ENCODE measurements at places on chromosomes 1 and 21.

GRCh38 chr1:116087628-116088027, 23.6 kb upstream of the MAB21L3 start:
- DNase-seq: no peak

DNA sequence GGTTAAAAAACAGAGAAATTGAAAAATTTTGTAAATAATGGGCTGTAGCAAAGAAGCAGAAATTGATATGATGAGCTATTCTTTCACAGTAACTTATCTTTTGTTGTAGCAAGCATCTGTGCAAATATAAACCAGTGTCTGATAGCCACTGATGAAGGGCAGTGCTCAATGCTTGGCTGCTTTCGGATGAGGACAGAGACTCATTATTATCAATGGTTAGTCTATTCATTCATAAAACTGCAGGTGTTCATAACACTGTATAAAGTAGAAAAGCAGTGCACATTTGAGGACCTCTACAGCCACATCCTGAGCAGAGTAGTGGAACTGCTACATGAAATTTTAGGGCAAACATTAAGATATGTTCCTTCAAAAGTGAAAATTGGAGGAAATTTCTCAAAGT, 107.2 kb downstream of the FAF1 start:
- DNase-seq: no peak

DNA sequence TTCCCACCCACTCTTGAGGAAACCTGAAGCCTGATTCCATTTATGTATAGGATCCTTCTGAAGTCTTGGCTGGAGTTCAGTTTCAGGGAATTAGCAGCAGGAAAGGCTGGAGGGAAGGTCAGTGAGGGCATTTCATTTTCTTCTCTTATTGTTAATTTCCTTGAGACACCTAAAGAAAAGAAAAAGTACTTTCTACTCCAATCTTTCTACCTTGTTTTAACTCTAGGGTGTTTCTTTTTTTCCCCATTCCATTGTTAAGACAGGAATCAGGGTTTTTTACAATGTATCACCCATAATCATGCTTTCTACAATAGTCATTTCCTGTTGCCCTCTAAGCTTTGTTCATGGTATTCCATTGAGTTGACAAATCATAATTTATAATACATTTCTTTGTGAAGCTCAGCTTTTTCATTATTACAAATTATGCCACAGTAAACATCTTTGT, 27.4 kb downstream of the SNRPE start:
- no peak for DNase-seq

- no peak for DNase-seq
Observed at GRCh38 chr1:233010146-233010545, 59.7 kb downstream of the NTPCR start.

DNA sequence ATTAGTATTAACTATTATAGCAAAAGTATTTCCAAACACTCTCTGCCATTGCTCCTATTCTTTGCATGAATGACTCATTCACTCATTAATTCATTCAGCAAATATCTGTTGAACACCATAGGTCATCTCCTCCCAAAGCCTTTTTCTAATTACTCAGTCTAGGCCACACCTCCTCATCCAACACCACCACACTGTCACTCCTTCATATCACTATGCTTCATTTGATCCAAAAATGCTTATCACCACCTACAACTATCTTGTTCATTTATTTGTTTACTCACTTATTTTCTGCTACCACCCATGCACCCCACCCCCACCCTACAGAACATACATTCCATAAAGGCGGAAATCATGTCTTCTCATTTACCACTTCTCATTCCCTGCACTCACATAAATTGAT, 94.4 kb upstream of the TNFSF4 start:
- DNase-seq: no peak

DNA sequence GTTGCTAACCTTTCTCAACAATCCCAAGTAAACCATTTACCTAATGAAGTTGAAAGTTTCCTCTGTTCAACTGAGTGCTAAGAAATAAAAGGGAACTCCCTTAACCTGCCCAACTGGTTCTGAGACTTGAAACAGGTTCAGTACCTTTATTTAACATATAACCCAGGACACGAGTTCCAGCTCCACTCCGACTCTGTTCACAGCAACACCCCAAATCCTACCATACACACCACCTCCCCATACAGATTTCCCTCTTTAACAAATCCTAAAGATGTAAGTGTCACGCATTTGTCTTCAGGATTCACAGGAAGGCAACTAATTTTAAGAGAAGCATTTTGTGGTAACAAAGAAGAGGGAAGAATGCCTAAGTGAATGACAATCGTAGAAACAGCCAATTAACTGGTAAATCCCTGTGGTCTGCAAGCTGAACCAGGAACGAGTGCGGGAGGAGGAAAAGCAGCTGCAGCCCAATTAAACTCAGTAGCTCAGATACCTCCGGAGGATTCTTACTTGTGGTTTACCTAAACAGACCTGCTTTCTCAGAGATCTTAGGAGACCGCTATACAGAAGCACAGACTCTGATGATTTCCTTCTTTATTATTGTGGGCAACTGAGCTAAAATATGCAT, 134.5 kb upstream of the MAGI3 start:
- DNase-seq: no peak

DNA sequence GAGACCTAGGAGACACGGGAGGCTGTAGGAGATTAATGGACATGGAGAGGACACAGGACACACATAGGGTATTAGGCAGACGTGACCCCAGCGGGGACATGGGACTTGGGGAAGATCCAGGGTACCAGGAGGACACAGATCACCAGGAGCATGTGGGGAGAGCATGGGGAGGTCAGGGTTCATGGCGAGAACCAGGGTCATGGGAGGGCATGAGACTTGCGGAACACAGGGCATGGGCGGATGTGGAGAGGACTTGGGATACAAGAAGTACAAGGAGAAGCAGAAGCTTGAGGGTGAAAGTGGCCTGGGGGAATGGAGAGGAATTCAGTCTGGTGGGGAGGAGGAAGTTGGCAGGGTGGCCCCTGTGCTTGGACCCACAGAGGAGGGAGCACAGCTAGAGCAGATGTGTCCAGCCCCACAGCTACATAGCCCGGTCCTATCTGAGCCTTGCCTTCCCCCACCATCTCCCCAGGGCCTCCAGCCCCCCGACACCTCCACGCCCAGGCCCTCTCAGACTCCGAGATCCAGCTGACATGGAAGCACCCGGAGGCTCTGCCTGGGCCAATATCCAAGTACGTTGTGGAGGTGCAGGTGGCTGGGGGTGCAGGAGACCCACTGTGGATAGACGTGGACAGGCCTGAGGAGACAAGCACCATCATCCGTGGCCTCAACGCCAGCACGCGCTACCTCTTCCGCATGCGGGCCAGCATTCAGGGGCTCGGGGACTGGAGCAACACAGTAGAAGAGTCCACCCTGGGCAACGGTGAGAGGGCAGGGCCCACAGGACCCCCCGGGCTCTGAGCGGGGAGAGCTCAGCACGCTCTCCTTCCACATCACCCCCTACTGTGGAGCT, 12.1 kb downstream of the TIE1 start:
- DNase-seq: no peak

- no peak for DNase-seq
Observed at GRCh38 chr1:26779098-26779668, 8.6 kb upstream of the PIGV start.

- no peak for DNase-seq
Observed at GRCh38 chr21:32803651-32804050, 32.1 kb upstream of the PAXBP1 start.

GRCh38 chr1:6834366-6834765, 49.1 kb downstream of the CAMTA1 start:
- DNase-seq: no peak

GRCh38 chr1:170337413-170337994, 191.7 kb downstream of the NTMT2 start:
- DNase-seq: no peak

DNA sequence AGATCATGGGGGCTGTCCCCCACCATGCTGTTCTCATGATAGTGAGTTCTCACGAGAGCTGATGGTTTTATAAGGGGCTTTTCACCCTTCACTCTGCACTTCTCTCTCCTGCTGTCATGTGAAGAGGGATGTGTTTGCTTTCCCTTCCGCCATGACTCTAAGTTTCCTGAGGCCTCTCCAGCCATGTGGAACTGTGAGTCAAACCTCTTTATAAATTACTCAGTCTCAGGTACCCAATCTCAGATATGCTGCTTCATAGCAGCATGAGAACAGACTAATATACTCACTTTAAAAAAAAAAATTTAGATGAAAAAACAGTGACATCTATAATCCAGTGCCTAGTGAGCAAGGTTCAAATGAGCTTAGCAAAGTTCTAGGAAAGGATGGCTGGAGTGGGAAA, 135.1 kb upstream of the RAB4A start:
- no peak for DNase-seq

GRCh38 chr1:190172651-190173430, 304.8 kb downstream of the BRINP3 start:
- no peak for DNase-seq

- no peak for DNase-seq
Observed at GRCh38 chr1:158717344-158717743, 3.2 kb downstream of the OR6K3 start.
